ENCODE measurements at places on chromosomes 5 and 9.

DNA sequence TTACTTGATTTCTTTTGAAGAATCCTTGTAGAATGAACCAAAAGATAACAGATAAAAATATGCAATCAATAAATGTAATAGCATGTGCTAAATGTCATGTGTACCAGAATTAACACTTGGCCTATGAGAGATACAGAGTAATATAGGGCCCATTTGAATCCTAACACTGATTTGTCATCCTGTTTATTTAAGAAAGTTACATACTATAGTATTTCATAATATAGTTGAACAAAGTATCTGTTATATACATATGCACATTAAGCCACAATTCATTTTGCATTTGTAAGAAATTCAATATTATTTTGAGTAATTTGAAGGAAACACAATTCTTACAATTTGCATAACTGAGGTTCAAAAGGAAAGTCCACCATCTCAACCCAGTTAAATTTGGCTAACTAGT is 389.5 kb downstream of the PDE4D start:
- DNase-seq, result no peak

- DNase-seq, result no peak
These were observed 203.0 kb upstream of the TUT7 start for GRCh38 chr9:86557063-86557766.

DNA sequence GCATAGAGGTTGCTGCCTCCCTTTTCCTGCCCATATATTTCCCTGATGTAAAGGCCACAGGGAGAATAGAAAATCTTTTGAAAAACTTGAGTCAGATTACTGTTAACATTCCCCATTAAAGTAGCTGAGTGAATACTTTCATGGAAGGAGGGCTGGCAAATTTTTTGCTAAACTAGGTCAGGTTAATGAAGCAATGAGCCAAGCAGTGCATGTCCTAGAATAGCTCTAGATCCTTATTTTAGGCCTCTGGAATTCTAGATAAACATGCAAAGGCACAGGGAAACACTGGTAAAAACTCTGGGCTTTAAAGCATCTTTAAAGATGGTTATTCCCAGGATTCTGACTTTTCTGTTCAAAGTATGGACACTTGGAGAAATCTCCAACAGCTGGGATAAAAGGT is 27.9 kb downstream of the TTC1 start:
- no peak for DNase-seq

DNA sequence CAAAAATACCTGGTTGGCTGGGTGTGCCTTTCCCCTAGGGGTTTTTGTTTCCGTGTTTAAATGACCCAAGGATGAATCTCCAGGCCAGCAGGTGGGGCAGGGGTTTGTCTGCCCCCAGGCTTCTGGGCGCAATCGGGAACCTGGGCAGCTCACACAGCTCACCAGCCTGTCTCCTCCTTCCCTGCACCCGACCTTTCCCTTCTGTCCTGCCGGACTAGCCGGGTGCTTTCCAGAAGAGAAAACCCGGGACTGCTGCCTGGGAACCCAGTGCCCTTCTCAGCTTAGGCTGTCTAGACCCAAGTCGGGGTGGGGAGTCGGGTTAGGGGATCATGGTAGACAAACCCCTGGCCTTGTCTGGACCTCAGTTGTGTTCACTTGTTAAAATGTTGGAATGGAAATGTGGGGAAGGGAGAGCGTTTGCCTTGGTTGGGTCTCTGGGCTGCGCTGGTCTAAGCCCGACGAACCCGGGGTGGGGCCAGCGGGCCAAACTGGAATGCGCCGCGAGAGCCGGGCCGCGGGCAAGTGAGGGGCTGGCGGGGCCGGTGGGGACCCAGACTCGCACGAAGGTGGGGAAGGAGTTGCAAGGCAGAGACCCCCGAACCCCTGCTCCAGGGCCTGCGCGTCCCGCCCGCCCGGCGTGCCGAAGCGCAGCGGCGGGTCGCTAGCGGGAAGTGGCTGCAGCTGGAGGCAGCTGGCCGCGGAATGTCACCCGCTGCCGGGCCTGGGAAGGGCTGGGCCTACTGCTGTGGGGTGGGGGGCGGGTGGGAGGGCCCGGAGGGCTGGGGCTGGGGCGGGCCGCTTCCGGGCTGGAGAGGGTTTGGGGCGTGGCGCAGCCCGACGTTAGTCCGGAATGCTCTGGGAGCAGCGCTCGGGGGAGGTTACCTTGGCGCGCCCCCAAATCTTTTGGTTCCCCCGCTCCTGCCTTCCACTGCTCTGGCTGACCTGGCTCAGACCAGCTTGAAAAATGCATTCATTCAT is 84.6 kb downstream of the DAB2IP start:
- no peak for DNase-seq

DNA sequence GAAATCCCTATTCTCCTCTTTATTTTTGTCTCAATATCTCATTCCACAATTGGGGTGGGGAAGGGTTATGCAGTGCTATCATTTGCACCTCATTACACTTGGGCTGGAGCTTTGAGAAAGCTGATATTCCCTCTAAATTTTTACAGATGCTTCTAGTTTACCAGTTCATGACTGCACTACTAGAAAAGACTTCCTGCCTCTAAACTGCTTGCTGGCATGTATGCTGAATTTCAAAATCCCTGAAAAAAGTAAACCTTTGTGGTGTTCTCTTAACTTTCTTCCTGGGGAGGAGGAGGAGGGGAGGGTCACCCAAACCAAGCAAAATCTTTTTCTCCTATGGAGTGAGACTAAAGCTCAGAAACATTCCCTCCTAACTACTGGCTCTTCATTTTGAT is 45.1 kb downstream of the BNC2 start:
- DNase-seq, result no peak

- no peak for DNase-seq
These were observed 8.4 kb downstream of the TRAF1 start for GRCh38 chr9:120917929-120918762.
